Stimulated activated CD8-positive, alpha-beta memory T cell treated with anti-CD3 and anti-CD28 coated beads, Interleukin-7, amount 100 ng/mL, for 24 hours (primary cell): ENCODE measurements at places on chromosomes 6 and 20.

DNA sequence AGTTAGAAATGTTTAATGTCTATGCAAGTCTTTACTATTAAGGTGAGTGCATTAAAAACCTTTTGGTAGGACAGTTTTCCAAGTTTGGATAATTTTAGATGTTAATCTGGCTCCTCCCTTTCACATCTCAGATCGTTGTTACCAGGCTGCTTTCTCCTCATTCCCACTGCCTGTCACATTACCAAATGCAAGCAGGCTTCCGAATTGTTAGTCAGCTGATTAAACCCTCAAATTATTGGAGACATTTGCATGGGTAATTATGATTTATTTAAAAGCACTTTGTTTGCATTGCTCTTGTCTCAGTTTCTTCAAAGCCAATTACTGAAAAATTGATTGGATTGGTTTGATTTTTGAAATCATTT is 816.5 kb downstream of the KIF16B start:
- no peak for DNase-seq

GRCh38 chr6:87572883-87573282 is 16.9 kb downstream of the RARS2 start:
- no peak for DNase-seq

GRCh38 chr6:158669145-158670035 is 19.5 kb downstream of the SYTL3 start:
- DNase-seq = no peak

DNA sequence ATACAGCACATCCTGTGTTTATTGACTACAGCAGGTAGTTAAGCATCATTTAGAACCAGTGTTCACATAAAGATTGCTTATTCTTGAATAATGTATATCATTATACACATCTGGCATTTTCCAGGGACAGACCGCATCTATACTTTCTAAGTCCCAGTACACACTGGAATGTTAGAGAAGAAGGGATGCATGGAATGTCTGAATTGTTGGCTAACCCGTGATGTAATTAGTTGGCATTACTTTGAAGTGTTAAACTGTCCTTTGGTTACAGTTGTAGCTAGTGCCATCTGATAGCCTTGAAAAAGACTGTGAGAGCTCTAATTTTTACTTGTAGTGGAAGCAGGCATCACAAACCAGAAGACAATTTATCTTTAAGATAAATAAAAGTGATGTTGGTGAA is 29.8 kb upstream of the MCHR2 start:
- DNase-seq = no peak

- no peak for DNase-seq
Measured at GRCh38 chr6:134678436-134678889, 271.4 kb downstream of the ALDH8A1 start.

- no peak for DNase-seq
Measured at GRCh38 chr6:117624869-117625481, 22.7 kb upstream of the GOPC start.

- no peak for DNase-seq
Measured at GRCh38 chr6:5553767-5554166, 292.5 kb downstream of the FARS2 start.

DNA sequence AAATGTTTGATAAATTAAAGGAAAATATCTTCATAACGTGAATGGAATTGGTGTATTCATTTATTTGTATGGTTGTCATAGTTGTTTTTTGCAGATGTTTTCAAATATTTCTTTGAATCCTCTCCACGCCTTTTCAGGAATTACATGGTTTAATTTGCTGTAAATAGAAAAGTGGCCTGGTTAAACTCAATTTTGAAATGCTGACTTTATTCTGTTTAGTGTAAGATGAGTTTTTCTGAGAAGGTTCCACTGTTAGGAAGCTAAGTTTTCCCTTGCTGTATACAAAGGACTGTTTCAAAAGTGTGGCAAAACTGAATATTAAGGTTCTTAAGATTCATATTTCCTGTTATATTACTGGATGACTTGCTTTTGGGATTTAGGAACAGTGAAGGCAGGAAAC is 503 bp upstream of the ZC2HC1B start:
- no peak for DNase-seq

DNA sequence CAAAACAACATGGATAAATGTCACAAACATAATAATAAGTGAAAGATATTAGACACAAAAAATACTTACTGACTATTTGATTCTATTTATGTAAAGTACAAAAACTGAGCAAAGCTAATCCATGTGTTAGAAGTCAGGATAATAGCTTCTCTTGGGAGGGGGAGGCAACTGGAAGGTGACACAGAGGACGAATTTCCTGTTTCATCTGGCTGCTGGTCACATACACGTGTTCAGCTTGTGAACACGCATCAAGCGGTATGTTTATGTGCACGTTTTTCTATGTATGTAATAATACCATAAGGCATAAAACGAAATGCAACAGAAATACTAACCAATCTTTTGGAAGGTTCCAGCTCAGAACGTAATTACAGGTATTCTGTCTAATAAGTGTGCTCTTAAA is 54.3 kb downstream of the MKKS start:
- DNase-seq = no peak

GRCh38 chr6:31239854-31240253 is 32.0 kb downstream of the HLA-C start:
- no peak for DNase-seq

DNA sequence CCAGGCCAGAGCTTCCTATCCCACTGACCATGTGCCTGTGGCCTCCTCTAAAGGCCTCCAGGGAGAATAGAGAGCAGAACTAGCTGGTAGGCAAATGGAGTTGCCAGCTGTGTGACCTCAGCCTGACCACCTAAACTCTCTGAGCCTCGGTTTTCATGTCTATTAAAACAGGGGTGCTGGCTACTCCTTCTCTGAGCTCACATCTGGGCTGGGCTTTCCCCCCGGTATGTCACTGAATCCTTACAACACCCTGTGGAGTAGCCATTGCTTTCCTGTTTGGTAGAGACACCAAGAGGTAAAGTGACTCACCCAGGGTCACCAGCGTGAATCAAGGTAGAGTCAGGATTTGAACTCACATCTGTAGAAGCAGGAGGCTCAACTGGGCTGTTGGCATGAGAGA is 132.1 kb downstream of the JPH2 start:
- no peak for DNase-seq

GRCh38 chr6:92216717-92217116 is 1202.6 kb downstream of the EPHA7 start:
- DNase-seq = no peak

DNA sequence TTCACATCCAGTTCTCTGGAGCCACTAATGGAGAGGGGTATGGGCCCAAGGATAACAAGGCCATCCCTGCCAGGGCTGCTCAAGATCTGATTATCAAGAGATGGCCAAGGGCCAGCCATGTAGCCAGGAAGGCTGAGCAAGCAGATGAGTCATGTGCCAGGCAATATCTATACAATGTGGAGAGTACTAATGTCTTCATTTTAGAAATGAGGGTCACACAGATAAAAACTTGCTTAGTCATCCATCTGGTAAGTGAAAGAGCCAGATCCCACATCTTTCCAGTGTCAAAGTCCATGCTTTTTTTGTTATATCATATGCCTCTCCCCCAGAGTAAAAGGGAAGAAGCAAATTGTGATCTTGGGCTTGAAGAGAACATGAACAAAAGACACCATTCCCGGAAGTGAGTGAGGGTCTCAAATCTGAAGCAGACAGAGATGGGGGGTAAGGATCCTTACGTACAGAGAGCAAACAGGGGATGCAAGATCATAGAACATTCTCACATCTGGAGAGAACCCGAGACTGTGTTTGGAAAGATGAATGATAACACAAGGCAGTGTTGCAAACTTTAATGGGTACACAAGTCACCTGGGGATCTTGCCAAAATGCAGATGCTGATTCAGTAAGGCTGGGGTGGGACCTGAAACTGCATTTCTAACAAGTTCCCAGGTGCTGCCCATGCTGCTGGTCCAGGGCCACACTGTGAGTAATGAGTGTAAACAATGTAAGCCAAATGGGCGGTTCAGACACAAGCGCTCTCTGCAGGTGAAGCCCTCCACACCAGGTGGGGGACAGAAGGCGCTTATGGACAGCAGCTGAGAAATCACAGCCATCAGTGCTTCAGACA is 20.0 kb upstream of the GSTA3 start:
- no peak for DNase-seq
